ENCODE measurements at places on chromosomes 3 and 15. TPM values are rescaled to one million over a fixed set of nuclear protein-coding genes. Genes with fewer than 3 reads are reported as not detected.

SCAANT1 gene
- total RNA-seq = not detected

EPHB1 gene
- not detected for total RNA-seq

GLDN gene
- not detected for total RNA-seq

C3orf62 gene
- total RNA-seq = 6.9 TPM

SLC12A8 gene
- 3.9 TPM for total RNA-seq

CPN2 gene
- not detected for total RNA-seq

MKRN3 gene
- 1.1 TPM for total RNA-seq

EPB42 gene
- total RNA-seq = not detected

NECTIN3 gene
- total RNA-seq = 10.0 TPM

SPATA12 gene
- not detected for total RNA-seq

GRM2 gene
- total RNA-seq = 0.23 TPM

CAPN3 gene
- 2.5 TPM for total RNA-seq

COL6A5 gene
- total RNA-seq = not detected

IQCH gene
- total RNA-seq = 1.5 TPM

NOX5 gene
- not detected for total RNA-seq

All from activated CD8-positive, alpha-beta memory T cell treated with anti-CD3 and anti-CD28 coated beads for 36 hours (primary cell).